ENCODE measurements at places on chromosomes 7 and 10.
A peak's percentile ranks its signal among the peaks of the same experiment; 100 is the strongest.

- no peaks in the 10 kb centered on the region for H3K4me1 ChIP-seq
- DNase-seq, result no peak
- peaks cover 17% of the 10 kb centered on the region for H3K27me3 ChIP-seq
- no peak overlapping the region for H3K4me3 ChIP-seq
- H3K27ac ChIP-seq, result no peak overlapping the region
- no peaks in the 10 kb centered on the region for H3K36me3 ChIP-seq
These were observed 2.7 kb upstream of the FEZF1 start for GRCh38 chr7:122307228-122307621.

- H3K4me3 ChIP-seq, result no peak overlapping the region
- H3K27ac ChIP-seq, result no peak overlapping the region
- DNase-seq, result no peak
- H3K4me1 ChIP-seq, result no peaks in the 10 kb centered on the region
- H3K36me3 ChIP-seq, result peaks cover 48% of the 10 kb centered on the region
These were observed 25.0 kb downstream of the ZDHHC6 start for GRCh38 chr10:112421731-112422130.

DNA sequence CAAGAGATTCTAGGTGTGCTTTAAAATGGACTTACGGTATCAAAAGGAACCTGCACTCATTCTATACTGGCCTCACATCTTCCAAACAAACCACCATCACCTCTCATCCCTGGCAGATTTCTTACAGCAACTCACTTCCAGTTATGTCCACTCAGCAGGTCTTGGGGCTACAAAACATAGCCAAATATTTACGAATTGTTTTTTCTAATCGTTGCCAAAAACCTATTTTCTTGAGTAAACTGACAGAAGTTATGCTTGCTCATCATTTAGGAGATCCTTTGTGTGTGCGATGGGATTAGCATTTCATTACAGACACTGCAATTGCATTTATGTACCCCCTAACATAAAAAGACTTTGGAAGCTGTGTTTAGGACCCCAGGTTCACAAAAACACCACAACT is 2.7 kb downstream of the KCNMA1 start:
- H3K4me3 ChIP-seq, result no peak overlapping the region
- no peaks in the 10 kb centered on the region for H3K36me3 ChIP-seq
- DNase-seq, result no peak

DNA sequence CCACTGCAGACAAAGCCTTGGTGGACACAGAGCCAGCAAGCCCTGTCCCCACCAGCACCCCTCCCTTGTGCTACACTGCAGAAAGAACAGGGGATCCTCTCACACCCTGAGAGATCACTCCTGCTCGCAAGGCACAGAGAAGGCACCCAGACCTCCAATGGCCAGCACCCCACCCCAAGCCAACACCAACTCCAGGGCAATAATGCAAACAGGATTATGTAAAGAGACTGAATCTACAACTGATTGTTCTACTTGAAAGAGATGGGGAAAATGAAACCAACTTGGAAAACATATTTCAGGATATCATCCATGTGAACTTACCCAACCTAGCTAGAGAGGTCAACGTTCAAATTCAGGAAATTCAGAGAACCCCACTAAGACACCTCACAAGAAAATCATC is 26.5 kb upstream of the STARD3NL start:
- no peak for DNase-seq
- no peaks in the 10 kb centered on the region for H3K4me1 ChIP-seq
- no peak overlapping the region for H3K27ac ChIP-seq
- no peak overlapping the region for H3K4me3 ChIP-seq

GRCh38 chr10:91591797-91592174 is 41.1 kb downstream of the PPP1R3C start:
- DNase-seq, result no peak
- H3K27ac ChIP-seq, result no peak overlapping the region
- H3K27me3 ChIP-seq, result peaks cover 3% of the 10 kb centered on the region
- H3K4me1 ChIP-seq, result no peaks in the 10 kb centered on the region
- H3K36me3 ChIP-seq, result no peaks in the 10 kb centered on the region

DNA sequence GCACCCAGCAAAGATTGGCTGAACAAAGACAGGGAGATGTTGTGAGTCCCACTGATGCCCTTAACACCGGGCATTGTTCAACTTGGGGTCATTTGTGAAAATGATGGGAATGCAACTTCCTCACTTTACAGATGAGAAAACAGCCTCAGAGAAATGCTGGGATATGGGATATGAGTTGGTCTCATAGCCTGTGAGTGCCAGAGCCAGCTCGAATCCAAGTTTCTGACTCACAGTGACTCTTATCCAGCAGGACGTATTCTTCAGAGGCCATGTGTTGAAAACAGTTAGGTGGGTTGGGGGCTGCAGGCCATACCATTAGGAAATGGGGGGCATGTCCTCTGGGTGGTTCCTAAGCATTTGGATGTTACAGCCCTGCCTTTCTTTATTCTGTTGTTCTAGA is 45.2 kb downstream of the KIAA1217 start:
- no peak overlapping the region for H3K4me3 ChIP-seq
- DNase-seq, result no peak
- H3K4me1 ChIP-seq, result no peaks in the 10 kb centered on the region
- H3K27ac ChIP-seq, result no peak overlapping the region
- H3K27me3 ChIP-seq, result no peaks in the 10 kb centered on the region

DNA sequence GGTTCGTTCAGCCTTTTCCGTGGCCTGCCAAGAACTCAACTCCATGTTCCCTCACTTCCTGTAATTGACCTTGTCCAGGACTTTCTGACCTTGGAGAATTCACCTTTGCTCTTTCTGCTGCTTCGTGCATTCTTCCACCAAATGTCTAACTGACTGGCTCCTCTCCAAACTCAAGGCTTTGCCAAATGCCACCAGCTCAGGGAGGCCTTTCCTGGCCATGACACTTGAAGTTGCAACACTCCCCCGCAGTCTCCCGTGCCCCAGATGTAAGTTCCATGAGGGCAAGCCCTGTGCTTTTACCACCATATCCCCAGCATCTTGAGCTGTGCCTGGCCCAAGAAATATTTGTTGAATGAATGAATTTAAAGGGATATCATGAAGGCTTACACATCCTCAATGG is 238.4 kb downstream of the ARHGAP21 start:
- H3K27me3 ChIP-seq, result no peaks in the 10 kb centered on the region
- no peak overlapping the region for H3K4me3 ChIP-seq
- no peak for DNase-seq
- H3K27ac ChIP-seq, result no peak overlapping the region

DNA sequence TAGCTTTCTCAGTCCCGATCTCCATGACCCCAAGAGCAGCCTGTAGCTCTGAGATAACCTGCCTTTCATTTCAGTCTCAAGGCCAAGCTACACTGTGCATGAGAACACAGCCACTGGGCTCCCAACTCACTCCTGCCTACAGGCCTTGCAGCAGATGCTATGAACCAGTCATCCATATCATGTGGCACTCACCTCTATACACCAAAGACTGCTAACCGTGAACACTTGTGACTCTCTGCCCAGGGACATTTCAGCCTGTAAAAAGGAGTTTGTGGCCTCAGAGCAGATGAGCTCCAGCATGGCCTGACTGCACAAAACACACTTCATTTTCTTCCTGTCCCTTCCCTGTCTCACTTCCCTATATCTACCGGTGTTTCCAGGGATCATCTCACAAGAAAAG is 56.9 kb upstream of the NPY start:
- no peaks in the 10 kb centered on the region for H3K36me3 ChIP-seq
- no peaks in the 10 kb centered on the region for H3K27me3 ChIP-seq
- peaks cover 22% of the 10 kb centered on the region for H3K4me1 ChIP-seq
- DNase-seq, result no peak
- no peak overlapping the region for H3K27ac ChIP-seq
- H3K4me3 ChIP-seq, result no peak overlapping the region

- H3K27ac ChIP-seq, result no peak overlapping the region
- H3K36me3 ChIP-seq, result no peaks in the 10 kb centered on the region
- no peak for DNase-seq
- no peak overlapping the region for H3K4me3 ChIP-seq
- no peaks in the 10 kb centered on the region for H3K4me1 ChIP-seq
These were observed 49.5 kb upstream of the ZNF138 start for GRCh38 chr7:64744680-64745079.

DNA sequence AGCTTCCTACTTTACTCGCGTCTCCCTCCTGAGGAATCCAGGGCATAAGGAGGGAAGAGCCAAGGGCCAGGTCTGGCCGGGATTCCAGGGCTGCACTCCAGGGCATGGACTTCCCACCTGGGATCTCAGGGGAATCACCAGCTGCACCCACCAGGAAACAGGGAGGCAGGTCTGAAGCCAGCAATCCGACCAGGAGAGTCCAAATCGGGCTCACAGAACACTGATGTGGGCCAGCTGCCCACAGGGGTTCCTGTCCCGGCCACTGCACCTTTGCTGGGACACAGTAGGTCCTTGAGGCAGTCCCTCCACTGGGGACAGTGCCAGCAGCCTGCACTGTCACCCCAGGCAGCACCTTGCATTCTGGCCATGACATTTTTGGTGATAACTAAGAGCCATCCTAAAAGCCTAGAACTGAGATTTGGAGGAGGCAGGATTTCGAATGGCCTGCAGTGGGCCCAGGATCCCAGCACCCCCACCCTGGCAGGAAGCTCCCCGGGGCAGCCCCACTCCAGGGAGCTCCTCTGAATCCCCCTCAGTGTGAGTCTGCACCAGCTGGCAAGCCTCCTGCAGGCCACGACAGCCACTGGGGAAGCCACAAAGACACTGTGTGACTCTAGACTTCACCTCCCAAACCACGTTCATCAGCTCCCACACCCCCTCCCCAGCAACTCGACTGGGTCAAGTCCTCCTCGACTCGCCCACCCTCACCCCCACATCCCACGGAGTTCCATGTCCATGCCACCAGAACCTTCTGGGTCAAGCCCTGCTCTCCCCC is 71.5 kb upstream of the PPP2R2D start:
- no peak overlapping the region for H3K27ac ChIP-seq
- no peak overlapping the region for H3K4me3 ChIP-seq
- no peaks in the 10 kb centered on the region for H3K36me3 ChIP-seq
- H3K27me3 ChIP-seq, result no peaks in the 10 kb centered on the region

- no peak for DNase-seq
- H3K4me1 ChIP-seq, result no peaks in the 10 kb centered on the region
- H3K27me3 ChIP-seq, result no peaks in the 10 kb centered on the region
- no peaks in the 10 kb centered on the region for H3K36me3 ChIP-seq
These were observed 846.8 kb downstream of the IPMK start for GRCh38 chr10:57420881-57421280.

GRCh38 chr10:10515479-10516204 is 502.0 kb upstream of the CELF2 start:
- H3K27ac ChIP-seq, result no peak overlapping the region
- no peak for DNase-seq
- no peak overlapping the region for H3K4me3 ChIP-seq
- no peaks in the 10 kb centered on the region for H3K36me3 ChIP-seq
- H3K4me1 ChIP-seq, result no peaks in the 10 kb centered on the region

GRCh38 chr7:36653008-36653662 is 71.2 kb downstream of the AOAH start:
- peaks cover 5% of the 10 kb centered on the region for H3K36me3 ChIP-seq
- no peak overlapping the region for H3K4me3 ChIP-seq
- no peak overlapping the region for H3K27ac ChIP-seq
- no peaks in the 10 kb centered on the region for H3K27me3 ChIP-seq

- DNase-seq, result no peak
- H3K27ac ChIP-seq, result no peak overlapping the region
- H3K36me3 ChIP-seq, result no peaks in the 10 kb centered on the region
- no peak overlapping the region for H3K4me3 ChIP-seq
These were observed 3.7 kb downstream of the C10orf105 start for GRCh38 chr10:71715860-71716259.

DNA sequence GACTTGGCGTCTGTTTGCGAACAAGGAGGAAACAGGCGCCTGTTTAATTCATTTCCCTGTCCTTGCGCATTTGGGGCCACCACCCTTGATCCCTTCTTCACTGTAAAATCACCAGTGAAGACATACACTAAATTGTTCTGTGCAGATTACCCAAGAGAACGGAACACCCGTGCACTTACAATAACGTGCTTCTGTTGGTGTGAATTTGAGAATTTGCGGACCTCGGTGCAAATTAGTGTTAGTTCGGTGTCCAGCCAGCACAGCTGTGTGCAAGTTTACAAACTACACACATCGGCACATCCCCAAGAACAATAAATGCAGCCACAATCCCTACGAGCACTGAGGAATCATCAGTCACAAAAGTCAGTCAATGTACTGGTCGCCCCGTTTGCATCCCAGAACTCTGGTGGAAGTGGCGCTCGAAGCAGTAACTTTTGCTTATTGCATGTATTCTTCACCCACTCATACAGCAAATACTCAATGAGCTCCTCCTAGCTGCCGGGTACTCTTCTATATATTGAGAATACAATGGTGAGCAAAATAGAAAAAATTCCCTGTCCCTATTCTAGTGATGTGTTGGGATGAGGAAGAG is 786 bp upstream of the CNOT4 start:
- no peaks in the 10 kb centered on the region for H3K27me3 ChIP-seq
- H3K36me3 ChIP-seq, result no peaks in the 10 kb centered on the region
- H3K4me1 ChIP-seq, result peaks cover 28% of the 10 kb centered on the region
- DNase-seq, result no peak
- H3K4me3 ChIP-seq, result peak overlapping the region; percentile 85
- peak overlapping the region; percentile 44 for H3K27ac ChIP-seq

DNA sequence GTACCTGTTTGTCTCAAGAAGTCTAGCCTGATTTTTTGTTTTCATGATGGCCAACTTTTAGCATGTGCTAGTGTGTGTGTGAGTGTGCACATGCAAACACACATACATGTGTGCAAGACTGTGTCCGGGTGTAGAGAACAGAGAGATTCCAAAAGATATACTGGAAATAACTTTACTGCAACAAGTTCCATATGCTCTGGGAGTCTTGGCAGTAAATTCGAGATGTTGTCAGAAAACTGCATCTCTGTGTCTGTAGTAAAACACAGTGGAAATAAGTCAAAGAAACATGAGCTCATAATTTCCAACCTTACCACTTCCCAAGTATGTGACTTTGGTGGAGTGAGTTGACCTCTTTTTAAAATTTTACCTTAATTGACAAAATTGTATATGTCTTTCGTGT is 950.8 kb upstream of the C7orf33 start:
- no peaks in the 10 kb centered on the region for H3K4me1 ChIP-seq
- no peak overlapping the region for H3K27ac ChIP-seq
- H3K27me3 ChIP-seq, result no peaks in the 10 kb centered on the region
- no peak for DNase-seq

- no peaks in the 10 kb centered on the region for H3K36me3 ChIP-seq
- no peak for DNase-seq
- no peaks in the 10 kb centered on the region for H3K4me1 ChIP-seq
These were observed 66.7 kb upstream of the ATP6V0A4 start for GRCh38 chr7:138864667-138865066.

DNA sequence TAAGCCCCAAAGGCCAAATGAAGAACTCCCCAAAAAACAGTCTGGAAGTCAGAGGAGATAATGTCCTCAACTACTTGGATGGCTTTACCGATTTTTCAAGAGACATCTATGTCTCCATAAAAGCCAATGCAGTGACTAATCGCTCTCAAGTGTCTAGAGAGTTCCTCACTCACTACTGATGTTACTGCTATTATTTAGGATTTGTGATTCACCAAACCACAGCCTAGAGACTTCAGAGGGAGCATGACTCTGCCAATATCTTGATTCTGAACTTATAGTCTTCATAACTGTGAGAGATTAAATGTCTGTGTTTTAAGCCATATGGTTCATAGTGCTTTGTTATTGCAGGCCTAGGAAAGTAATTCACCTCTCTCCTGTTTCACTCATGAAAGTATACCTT is 160.2 kb downstream of the IPMK start:
- no peaks in the 10 kb centered on the region for H3K4me1 ChIP-seq
- no peak for DNase-seq
- no peak overlapping the region for H3K27ac ChIP-seq
- H3K27me3 ChIP-seq, result no peaks in the 10 kb centered on the region
- H3K36me3 ChIP-seq, result no peaks in the 10 kb centered on the region
